ENCODE measurements at places on chromosomes 4 and X. TPM values are rescaled to one million over a fixed set of nuclear protein-coding genes. Genes with fewer than 3 reads are reported as not detected.

NMU gene
- 1.7 TPM for total RNA-seq

RAI2 gene
- total RNA-seq, result 9.1 TPM

CPLX1 gene
- total RNA-seq, result 0.29 TPM

PLP2 gene
- total RNA-seq, result 50.9 TPM

RAB28 gene
- 12.1 TPM for total RNA-seq

TDO2 gene
- total RNA-seq, result not detected

LRP2BP gene
- 0.24 TPM for total RNA-seq

ARAP2 gene
- total RNA-seq, result 1.4 TPM

RS1 gene
- not detected for total RNA-seq

USP17L21 gene
- not detected for total RNA-seq

MAGEA8 gene
- total RNA-seq, result not detected

MAN2B2 gene
- 58.0 TPM for total RNA-seq

TCEAL8 gene
- 86.9 TPM for total RNA-seq

GYPA gene
- not detected for total RNA-seq

RAB41 gene
- not detected for total RNA-seq

GPR82 gene
- not detected for total RNA-seq

FAM199X gene
- total RNA-seq, result 19.4 TPM

AMTN gene
- total RNA-seq, result not detected

SLC10A6 gene
- total RNA-seq, result not detected

CFAP99 gene
- not detected for total RNA-seq

MAP9 gene
- total RNA-seq, result 2.0 TPM

UBA6 gene
- total RNA-seq, result 73.7 TPM

BTK gene
- not detected for total RNA-seq

PASD1 gene
- not detected for total RNA-seq

PGAM4 gene
- total RNA-seq, result not detected

TFE3 gene
- 72.2 TPM for total RNA-seq

ANAPC10 gene
- 27.4 TPM for total RNA-seq

CT45A5 gene
- total RNA-seq, result not detected

TLR6 gene
- 2.9 TPM for total RNA-seq

KLF8 gene
- 0.99 TPM for total RNA-seq

SCOC gene
- 45.7 TPM for total RNA-seq

TBC1D19 gene
- 17.8 TPM for total RNA-seq

FAM53A gene
- total RNA-seq, result 7.8 TPM

DUX4 gene
- not detected for total RNA-seq

ENPP6 gene
- total RNA-seq, result 0.76 TPM

DGAT2L6 gene
- not detected for total RNA-seq

LRRC66 gene
- total RNA-seq, result 0.10 TPM

CASP3 gene
- 36.4 TPM for total RNA-seq

HSFX3 gene
- total RNA-seq, result not detected

GRIA3 gene
- 0.53 TPM for total RNA-seq

Data from glomerular endothelial cell (primary cell).